ENCODE measurements at places on chromosomes 5 and 9.
A peak's percentile ranks its signal among the peaks of the same experiment; 100 is the strongest.

DNA sequence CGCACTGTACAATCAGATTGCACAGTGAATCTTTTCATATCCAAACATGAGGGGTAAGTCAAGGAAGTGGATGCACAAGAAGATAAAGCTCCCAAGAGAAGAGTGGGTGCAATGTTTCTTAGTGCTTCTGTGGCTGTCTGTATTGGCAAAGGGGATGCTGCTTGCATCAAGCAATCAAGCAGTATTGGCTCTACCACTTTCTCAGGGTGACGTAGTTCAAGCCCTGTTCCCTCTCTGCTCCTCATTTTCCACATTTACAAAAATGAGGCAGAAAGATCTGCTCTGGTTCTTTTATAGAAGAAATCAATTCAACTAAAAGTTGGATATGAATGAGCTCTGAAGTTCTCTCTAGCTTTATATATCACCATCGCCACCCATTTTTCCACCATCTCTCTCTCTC is 2.3 kb downstream of the TNFSF8 start:
- no peak for DNase-seq

DNA sequence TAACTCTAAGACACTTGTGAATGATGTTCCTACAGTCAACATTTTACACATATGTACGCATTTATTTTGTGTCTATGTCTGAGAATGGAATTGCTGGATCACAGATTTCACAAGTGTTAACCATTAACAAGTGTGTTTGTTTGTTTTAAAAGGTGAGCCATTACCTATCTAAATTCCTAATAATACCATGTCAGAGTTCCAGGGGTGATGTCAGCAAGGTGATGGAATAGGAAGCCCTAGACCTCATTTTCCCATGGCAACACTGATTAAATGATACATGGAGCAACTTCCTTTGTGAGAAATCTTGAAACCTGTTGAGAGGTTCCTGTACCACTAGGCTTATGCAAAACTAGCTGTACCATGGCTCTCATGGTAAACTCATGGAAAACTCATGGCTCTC is 309.7 kb downstream of the CYLC2 start:
- no peak for DNase-seq

DNA sequence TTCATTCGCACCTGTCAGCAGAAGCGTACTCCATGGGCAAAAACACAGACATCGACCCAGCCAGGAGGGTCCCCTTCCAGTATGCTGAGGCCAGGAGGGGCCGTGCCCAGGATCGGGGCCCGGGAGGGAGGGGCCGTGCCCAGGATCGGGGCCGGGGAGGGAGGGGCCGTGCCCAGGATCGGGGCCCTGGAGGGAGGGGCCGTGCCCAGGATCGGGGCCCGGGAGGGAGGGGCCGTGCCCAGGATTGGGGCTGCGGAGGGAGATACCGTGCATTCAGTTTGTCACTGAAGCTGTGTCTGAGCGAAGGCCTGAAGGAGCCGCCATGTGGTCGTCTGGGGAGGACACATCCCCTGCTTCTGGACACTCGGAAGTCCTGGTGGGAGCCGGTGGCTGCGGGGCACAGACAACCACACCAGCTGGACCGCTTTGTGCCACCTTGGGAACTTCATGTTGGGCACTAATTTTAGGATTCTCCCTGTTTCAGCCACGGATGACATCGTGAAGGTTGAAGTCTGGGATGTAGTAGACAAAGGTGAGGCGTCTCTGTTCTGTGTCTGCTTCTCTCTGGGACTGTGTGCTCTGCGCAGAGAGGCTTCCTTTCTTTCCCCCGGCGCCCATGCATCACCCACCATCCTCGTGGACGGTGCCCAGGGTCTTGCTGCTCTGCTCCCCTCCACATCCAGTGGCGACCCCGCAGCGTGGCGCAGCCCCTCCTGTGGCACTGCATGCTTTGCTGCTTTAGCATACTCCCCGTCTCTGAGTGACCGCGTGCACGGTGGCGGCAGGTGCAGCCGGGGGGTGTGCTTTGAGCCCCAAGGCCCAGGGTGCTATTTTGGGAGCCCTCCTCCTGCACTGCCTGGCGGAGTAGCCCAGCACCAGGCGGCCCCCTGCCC is 16.7 kb upstream of the AJM1 start:
- no peak for DNase-seq

GRCh38 chr5:145797336-145797735 is 37.8 kb downstream of the PRELID2 start:
- DNase-seq = no peak

GRCh38 chr9:137302449-137303150 is 529 bp upstream of the NRARP start:
- DNase-seq = peak; percentile 86

DNA sequence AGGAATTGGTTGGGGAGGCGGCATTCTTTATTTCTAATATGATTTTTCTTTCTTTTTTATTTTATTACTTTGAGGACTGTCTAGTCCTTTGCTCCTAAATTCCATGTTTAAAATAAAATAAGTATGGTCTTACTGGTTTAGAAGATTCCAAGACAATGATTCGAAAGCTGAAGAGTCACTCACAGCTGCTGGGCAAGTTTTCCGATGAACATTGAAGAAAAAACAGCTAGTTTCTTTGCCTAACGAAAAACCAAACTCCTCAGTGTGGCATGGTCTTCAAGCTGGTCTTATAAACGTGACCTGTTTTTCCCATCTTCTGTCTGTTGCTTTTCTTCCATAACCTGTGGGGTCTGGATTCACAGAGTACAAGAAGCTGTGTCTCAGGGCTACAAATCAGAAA is 25.1 kb downstream of the ZNF474 start:
- no peak for DNase-seq

GRCh38 chr5:8949908-8950307 is 596.0 kb downstream of the SEMA5A start:
- DNase-seq = no peak

DNA sequence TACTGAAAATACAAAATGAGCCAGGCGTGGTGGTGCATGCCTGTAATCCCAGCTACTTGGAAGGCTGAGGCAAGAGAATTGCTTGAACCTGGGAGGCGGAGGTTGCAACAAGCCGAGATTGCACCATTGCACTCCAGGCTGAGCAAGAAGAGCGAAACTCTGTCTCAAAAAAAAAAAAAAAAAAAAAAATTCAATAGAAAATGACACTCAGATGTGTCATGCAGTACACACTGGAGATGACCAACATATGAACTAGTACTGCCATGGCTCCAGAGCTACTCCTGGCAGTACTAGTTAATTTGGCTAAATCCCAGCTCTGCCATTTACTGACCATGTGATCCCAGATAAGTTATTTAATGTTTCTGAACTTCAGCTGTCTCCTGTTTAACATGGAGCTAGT is 7.3 kb downstream of the ATOX1 start:
- no peak for DNase-seq

DNA sequence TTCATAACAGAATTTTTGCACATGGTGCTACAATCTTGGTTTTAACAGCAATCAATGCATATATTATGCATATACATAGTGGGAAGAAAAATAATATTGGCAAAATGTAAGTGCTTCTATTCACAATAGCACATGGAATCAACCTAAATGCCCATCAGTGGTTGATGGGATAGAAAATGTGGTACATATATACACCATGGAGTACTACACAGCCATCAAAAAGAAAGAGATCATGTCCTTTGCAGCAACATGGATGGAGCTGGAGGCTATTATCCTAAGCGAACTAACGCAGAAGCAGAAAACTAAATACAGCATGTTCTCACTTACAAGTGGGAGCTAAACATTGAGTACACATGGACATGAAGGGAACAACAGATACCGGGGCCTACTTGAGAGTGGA is 37.2 kb upstream of the TLX3 start:
- no peak for DNase-seq
